ENCODE measurements at places on chromosomes 5 and 9.

- DNase-seq, result no peak
Measured at GRCh38 chr9:27792971-27793689, 219.8 kb upstream of the C9orf72 start.

DNA sequence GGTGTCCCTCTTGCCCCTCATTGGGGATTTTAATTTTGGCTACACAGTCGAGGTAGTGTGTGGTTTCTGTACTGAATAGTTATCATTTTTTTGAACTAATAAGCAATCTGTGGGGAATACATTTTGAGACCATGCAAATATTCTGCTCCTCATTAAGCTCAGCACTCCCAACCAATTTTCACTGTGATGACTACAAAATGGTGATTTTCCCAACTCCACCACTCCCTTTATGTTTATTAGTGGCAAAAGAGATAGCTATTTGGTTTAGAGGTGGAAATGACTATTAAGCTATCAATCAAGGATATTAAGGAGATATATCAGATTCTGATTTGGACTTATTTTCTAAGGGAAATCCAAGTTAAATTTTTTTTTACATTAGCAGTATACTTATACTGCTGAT lies 62.9 kb downstream of the FOCAD start:
- DNase-seq, result no peak

GRCh38 chr9:100474082-100474923 lies 1.4 kb downstream of the TMEFF1 start:
- no peak for DNase-seq

DNA sequence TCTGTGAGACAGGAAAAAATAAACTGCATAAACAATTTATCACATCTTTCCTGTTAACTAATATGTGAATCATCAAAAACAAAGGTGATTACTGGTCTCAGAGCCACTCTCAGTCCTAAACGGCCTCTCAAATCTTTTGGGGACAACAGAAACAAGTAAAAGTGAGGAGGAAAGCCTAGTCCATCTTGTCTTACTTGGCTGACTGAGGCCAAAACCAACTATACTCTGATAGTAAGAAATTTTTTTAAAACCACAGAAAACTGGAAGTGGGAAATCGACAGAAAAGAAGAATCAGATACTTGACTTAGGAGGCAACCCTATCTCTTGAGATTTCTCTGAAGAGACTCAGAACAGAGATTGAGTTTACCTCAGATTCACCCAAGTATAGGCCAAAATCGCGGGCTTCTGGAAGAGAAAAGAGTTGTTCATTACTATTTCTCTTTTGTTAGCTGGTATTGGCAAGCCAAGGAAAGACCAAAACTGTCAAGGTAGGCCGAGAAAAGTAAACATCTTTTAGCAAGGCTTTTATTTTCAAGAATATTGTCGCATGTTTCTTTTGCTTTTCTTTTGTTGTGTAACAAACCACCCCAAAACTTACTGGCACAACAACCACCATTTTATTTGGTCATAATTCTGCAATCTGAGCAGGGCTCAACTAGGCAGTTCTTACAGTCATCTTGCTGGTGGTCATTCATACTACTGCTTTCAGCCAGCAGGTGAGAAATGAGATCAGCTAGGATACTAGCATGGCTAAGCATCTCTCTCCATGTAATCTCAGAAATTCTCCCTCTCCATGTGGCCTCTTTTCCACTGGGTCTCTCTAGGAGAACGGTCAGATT lies 46.1 kb downstream of the RFX3 start:
- DNase-seq, result no peak

DNA sequence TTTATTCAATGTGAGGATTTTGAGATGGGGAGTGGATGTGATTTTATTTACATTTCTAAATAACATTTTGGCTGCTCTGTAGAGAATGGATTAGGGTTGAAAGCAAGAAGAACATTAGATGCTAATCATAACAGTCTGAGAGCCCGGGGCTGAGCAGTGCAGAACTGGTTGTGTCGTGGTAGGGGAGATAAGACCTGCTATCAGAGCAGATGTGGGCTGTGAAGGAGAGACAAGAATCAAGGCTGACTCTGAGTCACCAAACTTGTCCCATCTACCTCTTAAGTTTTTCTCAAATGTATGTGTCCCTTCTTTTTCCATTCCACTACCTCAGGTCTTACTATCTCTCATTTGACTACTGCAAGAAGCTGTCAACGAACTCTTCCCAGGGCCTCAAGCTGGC lies 35.4 kb upstream of the SLC28A3 start:
- DNase-seq, result no peak

Measured in cortex of kidney (tissue), 1 donor.